ENCODE measurements at places on chromosomes 6 and 20.

GRCh38 chr20:2125474-2126112 is 24.0 kb downstream of the STK35 start:
- no peak for DNase-seq

DNA sequence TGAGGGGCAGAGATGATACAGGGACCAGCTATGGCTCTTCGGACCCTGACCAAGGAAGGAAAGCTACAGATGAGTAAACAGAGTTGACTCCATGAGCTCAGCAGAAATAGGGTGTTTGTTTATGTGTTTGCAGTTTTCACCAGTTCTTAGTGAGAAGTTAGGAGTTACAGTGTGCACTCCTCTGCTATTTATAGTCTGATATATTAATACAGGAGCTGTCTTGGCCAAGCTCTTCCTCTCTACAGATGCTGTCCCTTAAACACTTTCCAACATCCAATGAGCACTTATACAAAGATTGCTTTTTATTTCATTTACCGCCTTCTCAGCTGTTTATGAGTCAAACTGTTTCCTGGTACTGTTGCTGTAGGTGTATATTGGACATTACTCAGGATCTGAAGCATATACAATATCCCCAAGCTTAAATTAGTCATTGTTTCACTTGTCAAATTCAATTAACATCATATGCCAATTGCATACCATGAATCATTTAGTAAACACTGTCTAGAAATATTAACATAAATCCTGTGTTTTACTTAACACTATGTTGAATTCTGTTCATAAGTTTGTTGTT is 618.0 kb downstream of the PRKN start:
- DNase-seq, result no peak

DNA sequence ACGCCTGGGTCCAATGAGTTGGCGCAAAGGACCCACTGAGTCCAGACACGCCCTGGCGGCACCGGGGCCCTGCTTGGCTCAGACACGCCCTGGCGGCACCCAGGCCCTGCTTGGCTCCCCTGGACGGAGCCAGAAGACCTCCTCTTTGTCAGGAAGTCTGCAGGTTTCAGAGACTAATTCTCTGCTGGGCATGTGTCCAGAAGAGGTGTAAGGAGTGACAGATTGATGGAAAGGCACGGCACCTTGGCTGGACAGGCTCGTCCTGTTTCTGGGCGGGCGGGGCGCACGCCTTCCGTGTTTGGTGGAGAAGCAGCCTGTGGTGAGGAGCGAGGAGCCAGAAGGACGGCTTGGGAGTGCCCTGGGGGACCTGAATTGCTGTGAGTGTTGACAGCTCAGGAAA is 23.1 kb upstream of the DACT2 start:
- no peak for DNase-seq

- DNase-seq, result no peak
These were observed 24.4 kb downstream of the PCMTD2 start for GRCh38 chr20:64279826-64280459.

GRCh38 chr6:45480752-45481415 is 103.2 kb upstream of the SUPT3H start:
- DNase-seq, result no peak

- no peak for DNase-seq
These were observed 44.3 kb downstream of the ABHD12 start for GRCh38 chr20:25346349-25346748.

DNA sequence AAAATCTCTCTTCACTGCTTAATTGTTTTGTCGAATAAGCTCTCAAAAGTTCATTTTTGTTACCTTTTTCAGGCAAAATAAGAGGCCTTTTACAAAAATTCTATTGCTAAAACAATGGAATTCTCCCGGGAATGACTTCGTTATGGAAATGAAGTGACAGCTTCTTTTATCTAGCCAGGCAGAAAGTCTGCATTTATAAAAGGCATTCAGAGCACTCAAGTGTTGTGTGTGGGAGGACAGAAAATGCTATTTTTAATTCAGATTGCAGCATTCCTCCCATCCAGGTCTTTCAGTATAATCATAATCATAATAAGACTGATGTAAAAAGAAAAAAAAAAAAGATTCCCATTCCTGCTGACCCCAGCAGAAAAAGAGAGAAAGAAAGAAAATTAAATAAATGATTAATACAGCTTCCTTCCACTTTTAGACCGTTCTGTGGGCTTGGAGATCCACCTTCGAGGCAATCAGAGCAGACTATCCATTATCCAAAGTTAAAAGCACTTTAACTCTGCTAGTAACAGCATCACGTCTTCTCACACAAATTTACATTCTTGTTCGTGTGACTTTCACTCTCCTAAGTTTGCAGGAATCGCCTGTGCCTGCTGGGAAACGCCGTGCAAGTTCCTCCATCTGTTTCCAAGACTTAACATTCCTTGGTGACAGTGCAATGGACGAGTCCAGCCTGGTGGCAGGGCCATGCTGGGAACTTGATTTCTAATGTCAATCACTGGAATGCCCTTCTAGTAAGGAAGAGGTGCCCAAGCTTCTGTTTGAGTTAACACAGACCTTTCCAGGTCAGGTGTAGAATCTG is 258.8 kb downstream of the GMPR start:
- DNase-seq, result no peak

DNA sequence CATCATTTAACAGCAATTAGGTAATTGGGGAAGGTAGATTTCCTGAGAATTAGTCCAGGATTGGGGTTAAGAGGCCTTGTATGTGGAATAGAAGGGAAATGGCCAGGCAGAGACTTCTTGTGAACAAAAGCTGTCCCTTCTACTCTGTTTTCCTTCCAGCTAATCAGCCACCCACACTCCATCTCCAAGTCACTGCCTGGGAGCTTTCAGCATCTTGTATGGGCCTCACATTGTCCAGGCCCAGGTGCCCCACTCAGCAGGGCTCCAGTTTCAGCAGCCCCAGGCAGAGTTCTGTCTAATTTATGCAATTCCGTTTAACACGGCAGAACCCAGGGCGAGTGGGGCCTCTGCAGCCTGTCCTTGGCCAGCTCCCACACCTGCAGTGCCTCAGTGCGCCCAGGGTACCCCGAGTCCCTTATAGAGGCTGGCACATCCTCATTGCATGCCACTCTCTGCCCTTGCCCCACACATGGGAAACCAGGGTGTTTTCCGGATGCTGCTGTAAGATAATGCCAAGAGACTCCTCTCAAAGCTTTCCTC is 113.0 kb downstream of the EDN3 start:
- DNase-seq, result no peak

GRCh38 chr6:53744321-53744720 is 50.5 kb upstream of the LRRC1 start:
- DNase-seq, result no peak

DNA sequence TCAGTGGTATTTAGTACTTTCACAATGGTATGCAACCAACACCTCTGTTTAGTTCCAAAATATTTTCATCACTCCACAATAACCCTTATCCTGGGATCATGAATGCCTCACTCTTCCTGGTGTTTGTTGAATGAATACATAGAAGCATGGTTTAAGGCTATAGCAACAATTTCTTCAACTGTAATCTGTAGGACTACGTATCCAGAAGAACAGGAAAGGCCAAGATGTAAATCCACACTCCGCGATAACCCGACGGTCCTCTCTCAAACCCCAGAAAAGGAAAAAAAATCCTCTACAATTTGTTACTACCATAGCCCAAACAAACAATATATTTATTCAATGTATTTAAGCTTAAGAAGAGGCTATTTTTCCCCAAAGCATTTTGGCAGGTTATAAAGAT is 141.4 kb upstream of the SALL4 start:
- no peak for DNase-seq

GRCh38 chr6:42339991-42340401 is 111.7 kb downstream of the TRERF1 start:
- peak; percentile 65 for DNase-seq

DNA sequence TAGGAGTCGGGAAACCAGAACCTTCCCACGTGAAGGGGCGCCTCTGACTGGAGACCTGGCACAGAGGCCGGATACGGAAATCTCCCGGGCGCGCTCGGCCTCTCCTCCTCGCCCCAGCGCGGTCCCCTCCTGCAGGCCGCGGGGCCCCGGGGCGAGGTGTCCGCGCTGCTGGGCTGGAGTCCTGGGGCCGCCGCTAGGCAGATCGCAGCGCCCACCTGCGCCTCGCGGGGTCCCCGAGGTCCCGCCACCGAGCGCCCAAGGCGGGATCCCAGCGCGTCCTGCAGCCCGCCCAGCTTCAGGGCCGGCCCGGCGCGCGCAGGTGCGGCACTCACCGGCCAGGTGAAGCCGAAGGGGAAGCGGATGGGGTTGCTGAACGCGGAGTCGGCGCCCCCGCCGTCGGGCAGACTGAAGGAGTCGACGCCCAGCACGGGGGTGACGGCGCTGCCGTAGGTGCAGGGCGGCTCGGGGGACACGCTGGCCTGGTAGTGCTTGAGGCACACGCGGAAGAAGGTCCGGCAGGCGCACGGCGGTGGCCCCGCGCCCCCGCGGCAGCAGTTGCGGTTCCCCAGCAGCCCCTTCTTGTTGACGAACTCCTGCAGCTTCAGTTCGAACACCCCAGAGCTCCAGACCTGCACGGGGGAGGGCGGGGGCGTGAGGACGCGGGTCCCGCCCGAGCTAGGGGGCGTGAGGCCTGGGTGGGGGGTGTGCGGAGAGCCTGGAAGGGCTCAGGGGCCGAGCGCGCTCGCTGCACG is 1.5 kb downstream of the DLL1 start:
- DNase-seq, result no peak

GRCh38 chr20:561437-562231 is 18.0 kb upstream of the CSNK2A1 start:
- DNase-seq, result peak; percentile 45

GRCh38 chr20:61223121-61223520 is 28.9 kb upstream of the CDH4 start:
- no peak for DNase-seq

GRCh38 chr20:51946586-51946985 is 144.3 kb upstream of the SALL4 start:
- DNase-seq, result no peak

DNA sequence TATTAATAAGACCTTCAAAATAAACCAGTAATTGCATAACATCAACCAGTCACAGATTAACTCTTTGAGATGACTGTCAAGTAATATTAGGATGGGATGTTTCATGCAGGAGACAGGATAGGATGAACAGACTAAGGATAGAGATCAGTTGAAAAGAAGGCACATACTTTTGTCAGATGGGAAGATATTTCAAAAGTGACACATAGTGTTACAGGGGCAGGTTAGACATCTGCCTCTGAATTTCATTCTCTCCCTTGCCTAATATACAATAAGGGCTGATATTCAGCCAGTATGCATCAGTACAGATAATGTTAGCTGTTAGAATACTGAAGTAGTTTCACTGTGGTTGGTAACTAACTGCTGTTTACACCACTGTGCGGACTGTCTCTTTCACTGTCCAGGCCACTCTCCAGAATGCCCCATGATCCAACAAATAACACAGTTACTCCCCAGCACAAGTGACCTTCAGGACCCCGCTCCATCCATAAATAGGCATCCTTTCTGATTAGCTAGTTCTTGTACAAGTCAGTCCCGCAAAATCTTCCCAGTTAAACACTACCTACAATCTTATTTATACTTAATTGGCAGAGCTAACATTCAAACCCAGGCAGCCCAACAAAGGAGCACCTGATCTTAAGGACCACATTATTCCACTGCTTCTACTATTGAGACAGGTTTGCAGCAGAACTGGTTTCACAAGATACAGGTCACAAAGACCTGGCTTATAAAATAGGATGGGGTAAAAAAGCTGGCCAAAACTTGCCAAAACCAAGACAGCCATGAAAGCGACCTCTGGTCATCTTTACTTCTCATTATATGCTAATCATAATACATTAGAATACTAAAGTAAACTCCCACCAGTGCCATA is 21.9 kb upstream of the PLN start:
- no peak for DNase-seq

- no peak for DNase-seq
These were observed 28.5 kb downstream of the REPS1 start for GRCh38 chr6:138959521-138959920.

- DNase-seq, result no peak
These were observed 37.0 kb downstream of the CDKAL1 start for GRCh38 chr6:20571261-20571660.

GRCh38 chr20:57884956-57885355 is 175.1 kb upstream of the PMEPA1 start:
- no peak for DNase-seq

- DNase-seq, result no peak
These were observed 520 bp downstream of the SLC24A3 start for GRCh38 chr20:19212821-19213502.

GRCh38 chr6:75830959-75831885 is 82.2 kb downstream of the MYO6 start:
- peak; percentile 9 for DNase-seq

GRCh38 chr6:49662892-49663261 is 26.2 kb upstream of the RHAG start:
- DNase-seq, result no peak

- no peak for DNase-seq
These were observed 237.8 kb upstream of the THEMIS start for GRCh38 chr6:128138694-128139093.

GRCh38 chr6:13412211-13412610 is 75.2 kb downstream of the GFOD1 start:
- DNase-seq, result no peak

GRCh38 chr6:29626948-29627754 is 5.8 kb downstream of the GABBR1 start:
- no peak for DNase-seq

DNA sequence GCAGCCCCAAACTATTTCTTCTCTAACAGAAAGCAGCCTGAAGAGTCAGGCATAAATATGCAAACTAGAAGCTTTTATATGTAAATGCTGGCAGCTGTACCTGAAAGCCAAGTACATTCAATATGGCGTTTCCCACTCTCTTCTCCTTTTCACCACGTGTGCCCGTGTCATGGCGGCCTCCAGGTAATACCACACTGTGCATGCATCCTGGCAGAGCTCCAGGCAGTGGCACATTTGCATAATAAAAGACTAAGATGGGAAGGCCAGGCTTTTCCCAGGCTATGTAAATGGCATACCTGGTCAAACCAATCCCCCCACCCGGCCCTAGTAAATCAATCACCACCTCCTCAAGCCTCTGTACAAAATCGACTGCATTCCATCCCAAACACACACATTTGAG is 120.6 kb downstream of the MMUT start:
- DNase-seq, result no peak

GRCh38 chr20:47875297-47876025 is 90.2 kb upstream of the SULF2 start:
- DNase-seq, result no peak

- no peak for DNase-seq
These were observed 87.6 kb downstream of the NINL start for GRCh38 chr20:25497586-25498279.

- DNase-seq, result no peak
These were observed 91.7 kb downstream of the SLC2A10 start for GRCh38 chr20:46801003-46801702.

DNA sequence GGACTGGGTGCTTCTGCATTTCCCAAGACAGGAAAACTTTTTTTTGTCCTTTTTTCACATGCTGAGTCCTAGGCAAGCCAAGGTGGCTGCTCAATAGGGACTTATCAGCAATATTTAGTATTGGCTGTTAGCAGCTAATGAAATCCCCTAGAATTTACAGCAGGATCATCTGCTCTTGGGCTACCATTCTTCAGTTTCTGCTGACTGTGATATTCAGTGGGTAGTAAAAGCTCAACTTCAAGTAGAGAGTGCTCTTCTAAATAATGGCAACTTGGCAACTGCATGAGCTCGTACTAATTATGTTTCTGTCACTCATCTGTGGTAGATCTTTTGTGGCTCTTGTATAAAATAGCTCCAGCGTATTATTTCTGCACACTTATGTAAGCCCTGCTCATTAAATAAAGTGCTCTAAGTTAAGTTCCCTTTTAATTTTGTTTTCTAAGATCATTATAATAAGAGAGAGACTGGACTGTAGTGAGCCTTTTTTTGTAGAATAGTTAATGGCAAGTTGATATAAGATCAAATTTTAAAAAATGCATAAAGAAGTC is 110.3 kb downstream of the SLC35F1 start:
- no peak for DNase-seq

GRCh38 chr6:42276034-42276890 is 58.6 kb upstream of the MRPS10 start:
- DNase-seq, result no peak

Data from activated naive CD4-positive, alpha-beta T cell treated with Interleukin-2 at 50 U/mL for 16 hours (primary cell).